Inflammatory macrophage treated with lipopolysaccharide for 4 hours (primary cell): ENCODE measurements at places on chromosomes 5 and 9.

DNA sequence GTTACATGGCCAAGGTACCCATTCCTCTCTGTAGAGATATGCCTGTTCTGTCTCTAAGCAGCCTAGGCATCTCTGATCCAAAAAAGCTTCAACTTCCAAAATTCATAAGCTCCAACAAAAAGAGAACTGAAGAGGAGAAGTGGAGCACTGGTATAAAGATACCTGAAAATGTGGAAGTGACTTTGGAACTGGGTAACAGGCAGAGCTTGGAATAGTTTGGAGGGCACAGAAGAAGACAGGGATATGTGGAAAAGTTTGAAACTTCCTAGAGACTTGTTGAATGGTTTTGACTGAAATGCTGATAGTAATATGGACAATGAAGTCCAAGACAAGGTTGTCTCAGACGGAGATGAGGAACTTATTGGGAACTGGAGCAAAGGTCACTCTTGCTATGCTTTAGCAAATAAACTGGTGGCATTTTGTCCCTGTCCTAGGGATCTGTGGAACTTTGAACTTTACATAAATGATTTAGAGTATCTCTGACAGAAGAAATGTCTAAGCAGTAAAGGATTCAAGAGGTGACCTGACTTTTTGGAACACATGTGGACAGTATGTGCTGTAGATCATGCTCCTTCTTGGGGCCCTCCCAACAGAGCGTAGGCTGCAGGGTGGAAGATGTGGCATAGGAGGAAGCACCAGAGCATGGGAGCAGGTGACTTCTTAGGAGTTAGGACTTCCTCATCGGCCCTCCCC is 162.2 kb upstream of the TRIM32 start:
- DNase-seq = no peak

DNA sequence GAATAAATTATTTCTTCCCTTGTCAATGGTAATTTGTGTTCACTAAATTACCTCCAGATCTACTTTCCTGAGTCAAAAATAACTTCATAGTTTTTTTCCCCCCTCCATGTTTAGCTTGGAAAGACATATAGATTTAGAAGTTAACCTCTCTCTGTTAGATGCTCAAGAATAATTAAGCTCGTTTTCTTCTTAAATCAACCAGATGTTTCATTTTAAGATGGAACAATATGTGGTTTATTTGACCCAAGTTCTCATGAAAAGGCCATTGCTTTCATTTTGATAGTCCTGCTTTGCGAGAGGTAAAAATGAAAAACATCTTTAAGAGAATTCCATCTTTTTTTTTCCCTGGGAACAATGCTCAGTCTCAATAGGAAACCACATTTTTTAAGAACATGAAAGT is 27.7 kb upstream of the GAS1 start:
- DNase-seq = no peak

DNA sequence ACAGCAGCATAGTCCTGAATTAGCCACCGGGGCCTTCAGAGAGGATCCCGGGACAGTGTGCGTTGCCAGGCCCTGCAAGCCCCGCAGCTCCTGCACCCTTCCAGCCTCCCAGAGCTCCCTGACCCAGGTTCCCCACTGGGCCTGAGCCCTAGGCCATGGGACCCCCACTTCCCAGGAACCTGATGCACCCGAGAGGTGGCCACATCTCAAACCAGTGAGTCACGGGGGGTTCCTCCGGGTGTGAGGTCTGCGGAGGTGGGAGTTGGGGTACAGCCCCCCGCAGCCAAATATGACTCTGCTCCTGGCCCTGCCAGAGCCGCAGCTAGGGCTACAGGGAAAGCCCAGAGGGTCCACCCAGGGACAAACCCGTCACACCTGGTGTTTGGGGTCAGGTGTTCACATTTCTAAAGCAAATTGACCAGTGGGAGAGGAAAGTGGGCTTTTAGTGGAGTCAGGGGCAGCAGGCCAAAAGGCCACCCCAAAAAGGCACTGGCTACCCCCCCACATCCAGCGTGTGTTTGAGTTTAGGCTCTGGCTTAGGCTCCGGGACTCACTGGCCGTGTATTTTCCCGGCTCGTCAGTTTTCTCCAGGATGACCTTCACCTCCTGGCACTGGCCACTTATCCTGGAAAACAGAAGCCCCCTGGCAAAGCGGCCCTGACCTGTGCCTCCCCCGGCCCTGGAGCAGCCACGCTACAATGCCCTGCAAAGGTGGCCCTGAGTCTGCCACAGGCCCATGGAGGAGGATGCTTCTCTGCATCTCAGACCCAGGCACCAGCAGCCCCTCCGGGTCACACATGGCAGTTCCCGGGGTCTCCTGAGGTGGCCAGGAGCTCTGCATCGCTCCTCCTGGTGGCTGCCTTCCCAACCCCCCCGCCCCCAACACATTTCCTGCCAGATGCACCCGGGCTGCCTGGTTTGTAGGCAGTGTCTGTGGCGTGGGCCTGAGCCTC is 17.4 kb upstream of the OBP2B start:
- no peak for DNase-seq

- DNase-seq = no peak
Measured at GRCh38 chr5:107331882-107332281, 338.9 kb downstream of the EFNA5 start.

GRCh38 chr9:123438321-123438720 is 82.3 kb downstream of the CRB2 start:
- no peak for DNase-seq

DNA sequence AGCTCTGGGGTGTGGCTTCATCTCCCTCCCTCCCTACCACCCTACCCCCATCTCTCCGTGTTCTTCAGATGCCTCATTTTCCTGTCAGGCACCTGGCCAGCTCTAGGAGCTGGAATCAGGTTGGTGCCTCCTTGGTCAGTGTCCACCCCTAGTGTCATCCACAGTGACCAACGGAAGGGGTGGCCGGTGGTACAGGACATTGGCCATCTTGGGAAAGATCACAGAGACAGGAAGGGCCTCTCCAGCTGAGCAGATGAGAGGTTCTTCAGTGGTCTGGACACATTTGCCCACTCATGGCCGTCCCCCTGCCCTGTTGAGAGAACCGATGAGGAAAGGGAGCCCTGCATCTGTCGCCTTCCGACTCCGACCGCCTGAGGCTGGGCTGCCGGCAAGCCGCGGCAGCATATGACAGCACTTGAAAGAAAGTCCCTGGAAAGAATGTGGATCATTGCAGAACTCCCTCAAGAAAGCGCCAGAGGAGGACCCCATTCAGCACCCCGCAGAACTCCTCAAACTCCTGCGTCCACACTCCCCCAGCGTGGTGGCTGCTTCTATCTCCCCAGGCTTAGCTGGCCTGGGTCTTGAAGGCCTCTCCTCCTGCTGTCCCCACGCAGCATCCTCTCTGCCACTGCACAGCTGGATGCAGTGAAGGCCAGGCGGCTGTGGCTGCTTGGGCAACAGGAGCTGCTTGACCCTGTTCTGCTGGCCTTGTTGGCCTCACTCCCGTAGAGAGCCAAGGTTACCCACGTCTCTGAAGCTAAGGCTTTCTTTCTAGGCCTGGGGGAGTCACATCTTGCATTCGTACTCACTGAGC is 1.9 kb upstream of the CLPTM1L start:
- no peak for DNase-seq

- DNase-seq = no peak
Measured at GRCh38 chr9:34343090-34343489, 13.7 kb downstream of the NUDT2 start.

- DNase-seq = no peak
Measured at GRCh38 chr5:153881687-153882086, 157.0 kb downstream of the FAM114A2 start.

DNA sequence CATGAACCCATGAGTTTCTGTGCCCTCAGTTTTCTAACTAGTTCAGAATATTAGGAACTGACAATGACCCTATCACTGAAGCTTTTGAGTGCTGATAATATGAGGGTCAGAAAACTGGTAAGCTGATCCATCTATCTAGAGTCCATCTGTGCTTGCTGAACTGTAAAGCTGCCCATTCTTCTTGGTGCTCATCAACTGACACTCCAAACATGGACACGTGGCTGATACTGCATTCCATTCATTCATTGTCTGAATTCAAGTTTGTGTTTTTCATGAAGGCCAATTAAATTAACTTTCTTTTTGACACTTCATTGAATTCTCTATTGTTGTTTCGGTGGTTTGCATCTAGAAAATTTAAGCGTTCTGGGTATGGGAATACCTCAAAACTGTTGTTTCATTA is 17.6 kb downstream of the NREP start:
- DNase-seq = no peak

GRCh38 chr9:68727636-68728035 is 22.6 kb downstream of the PIP5K1B start:
- no peak for DNase-seq

DNA sequence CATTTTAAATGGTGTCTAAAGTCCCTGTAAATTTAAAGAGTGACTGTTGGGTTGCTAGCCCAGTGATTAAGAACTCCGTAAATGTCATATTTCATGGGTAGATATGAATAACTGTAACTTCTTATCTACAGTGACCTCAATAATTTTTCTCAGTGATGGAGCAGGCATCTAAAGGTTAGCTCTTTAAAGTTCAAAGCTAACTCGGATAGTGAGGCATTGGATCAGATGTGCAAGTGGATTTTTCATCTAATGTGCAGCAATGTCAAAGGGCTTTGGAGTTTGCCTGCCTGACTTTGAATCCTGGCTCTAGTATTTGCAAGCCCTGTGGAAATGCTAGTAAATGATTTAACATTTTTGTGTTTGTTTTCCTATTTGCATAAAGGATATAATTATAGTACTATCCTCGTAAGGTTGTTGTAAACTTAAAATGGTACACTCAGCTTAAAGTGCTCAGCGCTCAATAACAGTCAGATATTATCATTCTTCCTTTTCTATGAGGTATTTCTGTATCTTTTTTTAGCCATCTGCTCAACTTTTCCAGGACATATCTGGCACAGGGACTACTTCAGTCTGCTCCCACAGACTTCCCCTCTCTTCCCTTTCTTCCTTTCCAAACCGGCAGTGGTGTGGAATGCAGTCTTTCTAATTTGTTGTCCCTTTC is 163.7 kb upstream of the ELL2 start:
- DNase-seq = no peak
